Left ventricle myocardium superior (tissue), 1 donor: ENCODE measurements at places on chromosomes 1 and 21. TPM values are rescaled to one million over a fixed set of nuclear protein-coding genes. Genes with fewer than 3 reads are reported as not detected.
A peak's percentile ranks its signal among the peaks of the same experiment; 100 is the strongest.

DNA sequence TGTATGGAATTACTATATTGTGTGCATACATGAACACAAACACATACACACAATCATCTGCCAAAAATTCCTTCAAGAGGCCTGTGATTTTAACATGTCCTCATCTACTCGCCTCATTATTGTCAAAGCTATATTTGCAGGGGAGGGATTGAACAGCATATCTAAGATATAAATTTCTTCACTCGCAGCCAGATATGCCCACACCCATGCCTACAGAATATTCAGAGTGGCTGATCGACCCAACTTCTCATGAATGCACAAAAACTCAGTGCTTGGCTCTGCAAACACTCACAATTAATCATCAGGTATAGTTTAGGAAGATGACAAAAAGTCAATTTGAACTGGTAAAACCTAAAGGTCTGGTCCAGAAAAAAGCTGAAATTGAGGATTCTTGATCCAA is 25.1 kb upstream of the CCN1 start:
- DNase-seq = no peak

- no peak for DNase-seq
These were observed 831 bp upstream of the FOXD2 start for GRCh38 chr1:47436979-47437446.

DNA sequence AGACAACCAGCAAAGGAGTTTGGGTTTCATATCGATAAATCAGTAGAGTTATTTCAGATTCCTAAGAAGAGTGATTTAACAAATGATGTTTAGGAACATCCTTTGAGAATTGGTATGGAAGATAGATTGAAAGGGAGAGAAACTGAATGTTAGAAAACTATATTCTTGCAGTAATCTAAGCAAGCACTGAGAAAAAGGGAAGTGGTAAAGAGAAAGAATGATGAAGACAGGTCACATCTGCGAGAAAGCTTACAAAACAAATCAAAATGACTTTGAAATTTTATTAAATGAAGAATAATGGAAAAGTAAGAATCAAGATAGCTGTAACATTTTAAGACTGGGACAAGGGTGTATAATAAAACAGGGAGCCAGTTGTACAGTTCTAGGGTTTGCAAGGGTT is 177.0 kb downstream of the HS2ST1 start:
- DNase-seq = no peak

The HUNK gene
- total RNA-seq = 0.40 TPM

DNA sequence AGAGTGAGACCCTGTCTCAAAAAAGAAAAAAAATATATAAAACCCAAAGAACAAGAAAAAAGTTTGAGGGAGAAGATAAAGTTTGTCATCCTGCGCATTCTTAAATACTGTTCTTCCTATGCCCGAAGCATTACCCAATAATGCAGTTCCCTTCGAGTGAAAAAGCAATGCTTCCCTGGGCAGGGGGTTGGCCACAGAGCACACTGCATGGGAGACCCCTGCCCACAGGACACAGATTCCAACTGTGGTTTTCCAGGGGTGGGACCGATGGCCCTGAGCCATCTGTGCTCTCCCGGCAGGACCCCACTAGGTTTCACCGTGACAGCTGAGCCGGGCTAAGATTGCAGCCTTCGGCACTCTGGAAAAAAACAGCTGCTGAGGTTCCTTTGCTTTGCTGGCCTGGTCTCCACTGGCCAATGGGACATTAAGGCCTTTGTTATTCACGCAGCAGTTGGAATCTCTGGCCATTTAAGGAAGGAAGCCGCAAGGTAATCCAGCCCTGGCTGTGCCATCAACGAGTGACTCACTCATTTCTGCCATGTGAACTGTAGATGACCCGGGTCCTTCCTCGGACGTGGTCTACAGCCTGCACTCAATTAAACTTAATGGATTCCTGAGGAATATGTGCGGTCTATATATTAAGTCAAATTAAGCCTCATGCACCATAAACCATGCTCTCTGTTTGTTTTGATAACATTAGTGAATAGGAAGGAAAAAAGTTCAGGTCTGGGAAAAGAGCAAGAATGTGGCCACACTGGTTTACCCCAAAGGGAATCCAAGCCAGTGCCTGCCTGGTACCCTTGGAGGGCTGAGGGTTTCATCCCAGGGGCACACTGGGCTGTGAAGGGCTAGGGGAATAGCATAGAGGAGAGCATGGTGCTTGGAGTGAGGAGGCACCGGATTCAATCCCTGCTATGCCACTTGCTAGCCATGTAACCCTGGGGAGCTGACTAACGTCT is 163.2 kb downstream of the ZBTB18 start:
- DNase-seq = peak; percentile 39

DNA sequence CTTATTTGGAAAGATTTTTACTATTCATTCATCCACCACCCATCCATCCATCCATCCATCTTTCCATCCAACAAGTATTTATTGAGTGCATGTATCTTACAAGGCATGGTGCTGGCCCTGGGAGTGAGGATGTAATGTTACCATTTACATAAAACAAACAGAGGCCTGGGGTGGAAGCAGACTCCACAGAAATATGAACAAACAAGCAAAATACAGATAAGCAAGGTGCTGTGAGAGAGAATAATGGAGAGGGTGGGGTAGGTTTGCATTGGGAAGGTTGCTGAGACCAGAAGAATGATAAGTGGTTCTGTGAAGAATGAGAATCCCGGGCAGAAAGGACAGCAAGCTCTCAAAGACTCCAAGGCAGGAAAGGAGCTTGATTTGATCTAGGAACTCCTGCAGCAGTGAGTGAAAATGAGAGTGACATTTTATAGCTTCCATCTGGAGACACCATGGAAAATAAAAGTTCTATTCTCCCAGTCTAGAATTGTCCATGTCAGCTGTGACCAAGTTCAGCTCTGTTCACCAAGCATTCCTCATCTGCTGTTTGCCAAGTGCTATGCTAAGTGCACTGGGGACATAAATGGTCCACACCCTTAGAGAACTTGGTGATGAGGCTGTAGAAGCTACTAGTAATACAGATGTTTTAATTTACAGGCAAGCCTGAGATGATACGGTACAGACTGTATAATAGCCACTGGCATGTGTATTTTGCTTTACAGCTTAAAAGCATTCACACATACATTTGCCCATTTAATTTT is 75.3 kb downstream of the PEX14 start:
- DNase-seq = no peak

GRCh38 chr1:91940496-91940895 is 8.7 kb upstream of the BRDT start:
- no peak for DNase-seq
